Left ventricle myocardium inferior (tissue), 1 donor: ENCODE measurements at places on chromosomes 1 and 21. TPM values are rescaled to one million over a fixed set of nuclear protein-coding genes. Genes with fewer than 3 reads are reported as not detected.
A peak's percentile ranks its signal among the peaks of the same experiment; 100 is the strongest.

Gene BRINP3
- total RNA-seq: 5.4 TPM

Gene KRTAP7-1
- not detected for total RNA-seq

Gene CYP4A22
- not detected for total RNA-seq

Gene GJB5
- total RNA-seq: not detected

Gene PLA2G5
- total RNA-seq: 51.4 TPM

Gene LRRC53
- total RNA-seq: not detected

- H3K4me3 ChIP-seq: no peak overlapping the region
- no peaks in the 10 kb centered on the region for H3K4me1 ChIP-seq
- H3K36me3 ChIP-seq: no peaks in the 10 kb centered on the region
- H3K27me3 ChIP-seq: no peaks in the 10 kb centered on the region
- H3K27ac ChIP-seq: no peak overlapping the region
These were observed 455.0 kb downstream of the BRINP3 start for GRCh38 chr1:190022709-190023108.

DNA sequence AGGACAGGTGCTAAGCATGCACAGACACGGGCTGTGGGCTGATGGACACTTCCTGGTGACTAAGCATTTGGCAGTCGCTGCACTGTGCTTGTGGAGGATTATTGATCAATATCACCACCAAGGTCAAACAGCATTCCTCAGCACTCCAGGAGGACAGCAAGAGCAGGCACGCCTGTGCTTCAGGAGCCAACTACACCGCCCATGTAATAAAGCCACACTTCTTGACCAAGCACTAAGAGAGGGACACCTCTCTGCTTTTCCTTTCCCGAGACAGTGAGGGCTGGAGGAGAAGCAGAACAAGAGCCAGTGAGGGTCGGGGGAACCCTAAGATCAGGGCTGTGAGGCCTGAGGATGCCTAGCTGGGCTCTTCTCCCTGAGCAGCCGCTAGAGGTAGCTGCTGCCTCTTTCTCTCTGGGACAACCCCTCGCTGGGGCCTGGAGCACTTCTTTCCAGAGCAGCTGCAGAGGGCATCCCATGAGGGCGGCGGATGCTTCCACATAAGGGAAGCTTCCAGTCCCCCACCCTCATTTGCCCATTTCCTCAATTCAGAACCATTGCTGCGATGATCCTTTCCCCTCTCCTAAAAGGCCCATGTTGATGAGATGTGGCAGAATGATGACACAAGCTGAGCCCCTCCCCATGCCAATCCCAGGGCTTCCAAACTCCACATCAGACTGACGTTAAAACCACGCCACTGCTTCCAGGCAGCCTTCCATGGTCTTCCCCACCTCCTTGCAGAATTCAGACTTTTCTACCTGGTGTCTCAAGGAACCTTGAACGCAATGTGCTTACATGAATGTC lies 19.1 kb downstream of the RAB7B start:
- H3K27me3 ChIP-seq: no peaks in the 10 kb centered on the region
- peak; percentile 71 for DNase-seq
- peaks cover 39% of the 10 kb centered on the region for H3K4me1 ChIP-seq

GRCh38 chr1:243499248-243499647 lies 243.4 kb downstream of the SDCCAG8 start:
- H3K4me3 ChIP-seq: no peak overlapping the region
- no peaks in the 10 kb centered on the region for H3K27me3 ChIP-seq
- no peak for DNase-seq
- H3K36me3 ChIP-seq: peaks cover 7% of the 10 kb centered on the region
- no peak overlapping the region for H3K27ac ChIP-seq

GRCh38 chr1:198132060-198132781 lies 24.6 kb upstream of the NEK7 start:
- no peaks in the 10 kb centered on the region for H3K4me1 ChIP-seq
- no peak overlapping the region for H3K27ac ChIP-seq
- H3K27me3 ChIP-seq: no peaks in the 10 kb centered on the region
- H3K36me3 ChIP-seq: no peaks in the 10 kb centered on the region
- H3K4me3 ChIP-seq: no peak overlapping the region

- peaks cover 32% of the 10 kb centered on the region for H3K36me3 ChIP-seq
- H3K4me3 ChIP-seq: peak overlapping the region; percentile 52
- H3K4me1 ChIP-seq: peaks cover 37% of the 10 kb centered on the region
These were observed 6.0 kb downstream of the NASP start for GRCh38 chr1:45589861-45590260.

DNA sequence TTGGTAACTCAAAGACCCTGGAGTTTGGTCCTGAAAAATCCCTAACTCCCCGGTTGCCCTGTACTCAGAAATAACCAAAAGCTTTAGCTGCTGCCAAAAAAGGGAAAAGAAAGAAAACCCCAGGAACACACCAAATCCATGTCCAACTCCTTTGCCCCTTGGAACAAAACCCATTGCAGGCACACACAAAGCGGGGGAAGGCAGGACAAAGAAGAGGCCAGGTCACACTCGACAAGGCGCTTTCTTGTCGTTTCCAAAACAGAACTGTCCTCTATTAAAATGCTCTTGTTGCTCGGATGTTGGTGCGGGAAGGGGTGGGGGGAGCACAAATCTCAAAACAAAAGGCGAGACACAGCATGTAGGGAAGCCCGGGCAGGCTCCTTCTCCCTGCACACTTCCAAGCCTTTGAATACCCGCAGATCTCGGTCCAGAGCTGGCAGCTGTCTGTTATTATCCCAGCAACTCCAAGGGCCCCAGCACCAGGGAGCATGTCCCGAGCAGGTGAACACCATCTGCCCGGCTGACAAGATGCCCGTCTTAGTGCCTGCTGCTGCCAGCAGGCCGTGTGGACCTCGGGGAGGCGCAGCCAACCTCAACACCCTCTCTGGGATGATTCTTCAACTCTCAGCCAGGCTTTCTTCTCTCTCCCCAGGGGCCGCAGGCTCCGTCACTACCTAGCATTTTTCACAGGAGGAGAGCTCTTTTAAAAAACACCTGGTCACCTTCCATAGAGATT lies 96.4 kb downstream of the SSBP3 start:
- no peaks in the 10 kb centered on the region for H3K36me3 ChIP-seq
- no peak overlapping the region for H3K4me3 ChIP-seq
- DNase-seq: no peak
- H3K27me3 ChIP-seq: no peaks in the 10 kb centered on the region
- H3K4me1 ChIP-seq: peaks cover 99% of the 10 kb centered on the region
- H3K27ac ChIP-seq: no peak overlapping the region

GRCh38 chr1:41683681-41684500 lies 199.4 kb upstream of the EDN2 start:
- no peak for DNase-seq
- peaks cover 38% of the 10 kb centered on the region for H3K4me1 ChIP-seq
- no peaks in the 10 kb centered on the region for H3K27me3 ChIP-seq

DNA sequence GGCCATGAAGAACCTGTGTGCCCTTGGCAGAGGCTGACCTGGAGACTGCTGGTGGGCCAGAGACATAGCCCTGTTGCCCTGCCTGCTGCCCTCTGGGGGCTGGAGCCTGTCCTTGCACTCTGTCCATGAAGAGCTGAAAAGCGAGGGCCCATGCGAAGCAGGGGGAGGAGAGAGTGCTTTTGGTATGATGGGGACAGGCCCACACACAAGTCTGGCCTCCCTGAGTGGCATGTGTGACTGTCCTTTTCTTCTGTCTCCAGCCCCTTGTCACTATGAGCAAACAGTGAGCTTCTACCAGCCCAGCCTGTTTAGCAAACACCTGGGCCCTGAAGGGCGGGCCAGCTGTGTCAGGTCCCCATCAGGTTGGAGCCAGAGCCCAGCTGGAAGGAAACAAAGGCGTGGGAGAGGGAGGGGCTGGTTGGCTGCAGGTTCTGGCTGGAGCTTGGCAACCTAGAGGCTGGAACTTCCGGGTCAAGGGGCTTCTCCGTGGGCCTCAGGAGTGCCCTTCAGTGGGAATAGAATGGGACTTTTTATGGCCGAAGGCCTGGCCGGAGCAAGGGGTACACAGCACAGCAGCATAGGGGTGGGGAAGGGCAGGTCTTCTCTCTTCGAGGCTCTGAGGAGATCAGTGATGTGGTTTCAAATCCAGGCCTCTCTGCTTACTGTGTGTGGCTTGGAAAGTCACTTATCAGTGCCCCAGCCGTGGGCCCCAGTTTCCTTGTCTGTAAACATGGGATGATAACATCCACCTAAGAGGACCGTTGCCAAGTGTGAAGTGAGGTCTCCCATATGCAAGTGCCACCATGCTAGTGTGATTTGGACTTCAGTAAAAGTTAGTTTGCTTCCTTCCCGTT lies 14.3 kb downstream of the QSOX1 start:
- H3K4me3 ChIP-seq: no peak overlapping the region
- peaks cover 11% of the 10 kb centered on the region for H3K36me3 ChIP-seq
- peaks cover 72% of the 10 kb centered on the region for H3K4me1 ChIP-seq
- DNase-seq: no peak
- H3K27ac ChIP-seq: peak overlapping the region; percentile 90

GRCh38 chr1:81129366-81129765 lies 671.4 kb upstream of the ADGRL2 start:
- DNase-seq: no peak
- no peak overlapping the region for H3K4me3 ChIP-seq
- H3K27ac ChIP-seq: no peak overlapping the region
- peaks cover 11% of the 10 kb centered on the region for H3K4me1 ChIP-seq
- no peaks in the 10 kb centered on the region for H3K36me3 ChIP-seq

- no peaks in the 10 kb centered on the region for H3K27me3 ChIP-seq
- peaks cover 70% of the 10 kb centered on the region for H3K36me3 ChIP-seq
- H3K27ac ChIP-seq: no peak overlapping the region
- DNase-seq: no peak
- no peak overlapping the region for H3K4me3 ChIP-seq
These were observed 23.1 kb downstream of the SOD1 start for GRCh38 chr21:31682620-31683019.

DNA sequence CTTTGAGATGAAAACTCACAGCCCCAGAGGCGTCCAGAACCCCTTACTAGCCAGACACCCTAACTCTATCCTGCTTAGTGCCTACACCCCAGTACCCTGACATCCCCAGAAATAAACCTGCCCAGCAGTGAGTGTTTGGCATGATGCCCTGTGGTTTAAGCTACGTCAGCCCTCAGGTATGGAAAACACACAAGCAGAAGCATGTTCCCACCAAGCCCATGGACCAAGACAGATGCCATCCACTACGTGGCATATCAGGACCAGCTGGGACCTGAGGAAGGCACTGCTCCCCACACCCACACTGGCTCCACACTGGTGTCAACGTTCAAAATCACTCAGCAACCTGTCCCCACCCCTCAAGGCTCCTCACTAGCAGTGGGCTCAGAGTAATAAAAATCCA lies 116.4 kb downstream of the SYT2 start:
- H3K27me3 ChIP-seq: no peaks in the 10 kb centered on the region
- peak overlapping the region; percentile 90 for H3K27ac ChIP-seq
- no peak overlapping the region for H3K4me3 ChIP-seq
- H3K4me1 ChIP-seq: peaks cover 56% of the 10 kb centered on the region
- no peak for DNase-seq

GRCh38 chr1:3742439-3743298 lies 9.6 kb upstream of the CCDC27 start:
- no peak overlapping the region for H3K4me3 ChIP-seq
- DNase-seq: no peak
- H3K27ac ChIP-seq: no peak overlapping the region

- H3K4me3 ChIP-seq: no peak overlapping the region
- no peaks in the 10 kb centered on the region for H3K27me3 ChIP-seq
- H3K4me1 ChIP-seq: no peaks in the 10 kb centered on the region
- H3K36me3 ChIP-seq: no peaks in the 10 kb centered on the region
- no peak overlapping the region for H3K27ac ChIP-seq
These were observed 13.4 kb upstream of the ODF2L start for GRCh38 chr1:86409416-86410021.

- H3K4me1 ChIP-seq: peaks cover 9% of the 10 kb centered on the region
- no peak overlapping the region for H3K4me3 ChIP-seq
- no peaks in the 10 kb centered on the region for H3K36me3 ChIP-seq
- H3K27me3 ChIP-seq: peaks cover 12% of the 10 kb centered on the region
- no peak for DNase-seq
These were observed 2.9 kb upstream of the TFF3 start for GRCh38 chr21:42317826-42318746.

DNA sequence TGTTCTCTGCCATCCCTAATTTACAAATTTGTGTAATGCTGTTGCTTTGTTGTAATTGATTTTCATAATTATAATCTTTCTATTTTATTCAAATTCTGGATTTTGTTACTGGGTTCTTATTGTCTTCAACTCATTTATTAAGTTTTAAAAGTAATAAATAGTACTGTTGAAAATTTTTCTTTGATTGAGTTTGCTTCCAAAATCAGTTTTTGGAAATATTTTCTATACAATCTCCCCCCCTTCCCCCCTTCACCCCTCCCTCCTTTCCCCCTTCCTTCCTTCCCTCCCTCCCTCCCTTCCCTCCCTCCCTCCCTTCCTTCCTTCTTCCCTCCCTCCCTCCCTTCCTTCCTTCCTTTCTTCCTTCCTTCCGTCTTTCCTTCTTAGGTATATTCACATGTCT lies 6.0 kb upstream of the TMPRSS15 start:
- H3K36me3 ChIP-seq: no peaks in the 10 kb centered on the region
- DNase-seq: no peak
- no peak overlapping the region for H3K4me3 ChIP-seq
- H3K27me3 ChIP-seq: no peaks in the 10 kb centered on the region

DNA sequence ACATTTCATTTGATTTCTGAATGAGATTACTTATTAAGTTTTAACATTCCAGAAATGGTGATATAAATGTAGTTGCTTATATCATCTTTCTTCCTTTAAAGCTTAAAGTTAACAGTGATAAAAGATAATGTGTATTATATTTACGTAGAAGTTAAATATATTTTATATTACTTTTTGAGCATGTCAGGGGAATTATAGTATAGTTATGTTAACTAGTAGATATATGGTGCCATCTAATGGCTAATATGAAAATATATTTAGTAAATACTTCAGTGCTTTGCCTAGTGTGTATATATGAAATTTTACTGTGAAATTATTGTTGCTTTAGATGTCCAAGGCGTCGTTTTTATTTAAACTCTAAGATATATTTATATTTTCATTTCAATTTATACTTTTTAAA lies 51.5 kb downstream of the SYT14 start:
- H3K27ac ChIP-seq: no peak overlapping the region
- no peak for DNase-seq
- no peaks in the 10 kb centered on the region for H3K4me1 ChIP-seq
- H3K36me3 ChIP-seq: no peaks in the 10 kb centered on the region
- peaks cover 49% of the 10 kb centered on the region for H3K27me3 ChIP-seq

- DNase-seq: no peak
- H3K4me3 ChIP-seq: no peak overlapping the region
- no peaks in the 10 kb centered on the region for H3K36me3 ChIP-seq
These were observed 3.3 kb upstream of the RPS6KA1 start for GRCh38 chr1:26526287-26526686.
